Vagina (tissue), 2 donors: ENCODE measurements at places on chromosomes 12 and 14.

DNA sequence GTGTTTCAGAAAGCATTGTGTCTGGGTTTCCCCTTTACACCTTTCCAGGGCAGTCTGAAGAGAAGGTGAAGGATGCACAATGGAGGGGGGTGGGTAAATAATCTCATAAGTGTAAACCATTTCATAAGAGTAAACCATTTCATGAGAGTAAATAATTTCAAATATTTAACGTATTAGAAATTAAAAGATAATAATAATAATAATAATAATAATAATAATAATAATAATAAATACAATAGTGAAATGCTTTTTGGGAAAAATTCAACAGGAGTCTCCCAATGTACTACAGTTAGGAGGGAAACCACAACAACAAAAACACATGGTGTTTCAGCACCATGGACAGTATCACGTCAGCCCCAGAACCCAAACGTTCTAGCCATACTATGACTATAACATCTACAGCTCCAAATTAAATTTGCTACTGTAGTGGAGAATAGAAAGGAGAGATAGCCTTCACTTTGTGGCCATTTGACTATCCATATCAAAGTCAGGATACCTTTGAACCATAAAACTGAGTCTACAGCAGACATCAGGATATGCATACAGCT lies 691.8 kb downstream of the BCL11B start:
- DNase-seq: no peak

GRCh38 chr12:101243074-101243473 lies 33.0 kb upstream of the SLC5A8 start:
- no peak for DNase-seq

DNA sequence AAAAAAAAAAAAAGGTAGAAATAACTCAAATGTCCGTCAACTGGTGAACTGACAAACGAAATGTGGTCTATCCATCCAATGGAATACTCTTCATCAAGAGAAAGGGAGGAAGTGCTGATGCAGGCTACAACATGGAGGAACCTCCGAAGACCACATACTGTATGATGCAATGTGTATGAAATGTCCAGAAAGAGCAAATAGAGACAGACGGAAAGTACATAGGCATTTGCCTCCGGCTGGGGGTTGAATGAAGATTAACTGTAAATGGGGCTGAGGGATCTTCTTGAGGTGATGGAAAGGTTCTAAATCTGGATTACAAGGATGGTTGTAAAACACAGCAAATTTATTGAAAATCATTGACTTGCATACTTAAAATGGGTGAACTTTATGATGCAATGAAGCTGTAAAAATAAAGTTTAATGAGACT lies 35.4 kb downstream of the DLK1 start:
- DNase-seq: no peak

DNA sequence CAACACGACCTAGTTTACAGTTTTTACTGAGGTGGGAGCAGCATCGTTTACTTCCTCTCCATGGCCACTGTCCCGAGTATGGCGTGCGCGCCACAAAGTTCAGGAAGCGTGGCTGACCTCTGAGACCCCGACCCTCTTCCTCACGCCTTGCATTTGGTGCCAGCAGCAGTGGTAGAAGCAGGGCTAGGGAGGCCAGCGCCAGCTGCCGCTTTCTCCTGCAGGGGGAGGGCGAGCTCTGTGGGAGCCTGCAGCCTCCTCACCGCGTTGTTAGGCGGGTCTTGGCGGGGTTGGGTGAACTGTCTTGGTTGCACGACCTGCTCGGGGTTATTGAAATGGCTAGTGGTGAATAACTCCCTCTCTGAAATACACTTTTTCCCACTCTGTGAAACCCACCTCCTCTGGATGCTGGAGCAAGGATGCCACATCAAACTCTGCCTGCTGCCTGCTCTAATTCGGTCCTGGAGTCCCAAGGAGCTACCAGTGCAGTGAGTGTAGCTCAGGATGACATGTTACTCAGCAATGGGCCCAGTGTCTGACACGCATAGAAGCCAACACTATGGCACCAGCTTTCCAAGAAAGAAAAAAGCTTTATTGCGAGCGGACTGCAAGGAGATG lies 22.3 kb upstream of the TDRD9 start:
- no peak for DNase-seq

DNA sequence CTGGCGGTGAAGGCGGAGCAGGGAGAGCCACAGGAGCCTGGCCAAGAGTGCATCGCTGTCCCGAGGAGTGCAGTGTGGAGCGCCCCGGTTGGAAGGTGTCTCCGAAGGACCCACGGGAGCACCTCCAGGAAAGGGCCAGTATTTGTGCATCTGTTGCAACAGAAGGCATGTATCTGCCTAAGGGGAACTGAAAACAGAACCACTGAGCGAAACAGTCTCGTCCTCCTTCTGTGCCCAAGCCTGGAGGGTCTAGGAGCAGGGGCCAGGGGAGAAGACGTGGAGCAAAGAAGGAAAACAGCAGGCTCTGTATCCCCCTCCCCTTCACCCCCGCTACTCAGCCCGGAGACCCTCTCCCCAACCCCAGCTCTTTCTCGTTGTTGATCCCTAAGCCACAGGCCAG lies 5.3 kb upstream of the LRRC10 start:
- DNase-seq: no peak

GRCh38 chr14:37116933-37117849 lies 55.2 kb downstream of the SLC25A21 start:
- no peak for DNase-seq

DNA sequence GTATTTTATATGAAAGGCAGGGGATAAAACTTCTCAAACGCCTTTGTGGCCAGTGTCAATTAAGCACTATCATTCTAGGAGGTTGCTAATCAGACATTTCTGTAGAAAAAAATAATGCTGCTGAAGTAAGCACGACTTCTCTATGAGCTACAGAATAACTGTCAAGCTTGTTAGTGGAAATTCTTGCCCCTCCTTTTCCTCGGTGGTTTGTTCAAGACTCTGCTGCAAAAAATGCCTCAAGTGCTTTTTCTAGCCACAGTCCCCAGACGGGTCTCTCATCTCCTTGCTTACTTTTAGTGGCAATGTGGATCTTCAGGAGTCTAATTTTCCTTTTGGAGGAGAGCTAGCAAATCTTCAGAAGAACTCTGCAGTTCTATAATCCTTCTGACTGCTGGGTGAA lies 452.0 kb downstream of the FUT8 start:
- DNase-seq: no peak

DNA sequence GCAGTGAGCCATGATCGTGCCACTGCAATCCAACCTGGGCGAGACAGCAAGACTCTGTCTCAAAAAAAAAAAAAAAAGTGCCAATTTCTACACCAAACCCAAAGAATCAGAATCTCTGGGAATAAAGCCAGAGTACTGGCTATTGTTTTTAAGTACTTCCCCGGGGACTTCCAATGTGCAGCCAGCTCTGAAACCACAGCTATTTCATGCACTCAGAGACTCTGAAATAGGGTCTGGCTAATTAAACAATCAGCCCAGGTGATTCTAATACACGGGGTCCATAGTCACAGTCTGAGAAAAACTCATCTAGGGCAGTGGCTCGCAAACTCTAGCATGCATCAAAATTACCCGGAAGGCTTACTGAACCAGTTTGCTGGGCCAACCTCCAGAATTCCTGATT lies 56.3 kb downstream of the SIX6 start:
- DNase-seq: no peak

DNA sequence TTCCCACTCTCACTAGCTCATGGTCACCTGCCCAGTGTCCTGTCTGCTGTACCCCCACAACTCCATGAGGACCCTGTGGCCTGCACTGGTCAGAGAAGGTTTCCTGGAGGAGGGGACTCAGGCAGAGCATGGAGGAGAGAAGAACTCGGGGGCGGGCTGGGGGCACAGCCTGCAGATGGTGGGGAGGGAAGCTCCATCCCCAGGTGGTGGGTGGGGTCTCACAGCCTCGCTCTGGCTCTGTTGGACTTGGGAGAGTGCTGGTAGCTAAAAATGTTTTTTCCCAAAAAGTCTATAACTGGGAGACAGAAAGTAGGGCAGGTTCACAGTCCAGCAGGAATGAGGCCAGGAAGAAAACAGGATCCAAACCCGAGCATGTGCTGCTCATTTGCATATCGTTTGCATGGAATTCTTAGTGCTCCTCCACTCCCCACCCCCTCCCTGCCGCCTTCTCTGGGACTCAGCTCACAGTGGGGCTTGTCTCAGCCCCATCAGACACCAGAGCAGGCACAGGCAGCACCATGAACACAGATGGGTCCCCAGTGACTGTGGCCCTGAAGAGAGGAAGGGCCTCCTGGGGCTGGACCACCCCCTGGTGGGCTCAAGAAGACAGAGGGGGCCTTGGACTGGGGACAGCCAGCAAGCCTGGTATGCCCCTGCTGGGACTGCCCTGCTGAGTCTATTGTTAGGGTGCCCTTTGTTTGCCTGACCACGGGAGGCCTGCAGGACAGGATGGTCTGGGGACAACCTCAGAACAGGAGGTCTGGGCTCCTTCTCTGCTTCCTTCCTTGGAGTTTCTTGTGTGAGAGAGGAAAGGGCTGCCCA lies 67.0 kb upstream of the SFSWAP start:
- DNase-seq: no peak

DNA sequence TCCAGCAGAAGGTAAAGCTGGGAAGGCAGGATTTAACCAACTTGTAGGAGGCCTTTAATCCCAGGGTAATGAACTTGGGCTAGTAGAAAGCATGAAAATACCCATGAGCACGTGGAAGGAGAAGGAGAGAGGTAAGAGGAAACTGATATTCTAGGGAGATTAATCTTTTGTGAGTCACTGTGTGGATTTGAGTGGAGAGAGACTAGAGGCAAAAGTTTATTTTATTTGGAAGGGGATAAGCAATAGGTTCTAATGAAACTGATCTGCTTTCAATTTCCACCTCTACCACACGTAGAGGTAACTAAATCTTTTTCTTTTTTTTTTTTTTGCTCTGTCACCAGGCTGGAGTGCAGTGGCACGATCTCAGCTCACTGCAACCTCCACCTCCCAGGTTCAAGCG lies 52.1 kb downstream of the PTPN21 start:
- DNase-seq: no peak

GRCh38 chr12:13250416-13250815 lies 53.9 kb downstream of the EMP1 start:
- no peak for DNase-seq

DNA sequence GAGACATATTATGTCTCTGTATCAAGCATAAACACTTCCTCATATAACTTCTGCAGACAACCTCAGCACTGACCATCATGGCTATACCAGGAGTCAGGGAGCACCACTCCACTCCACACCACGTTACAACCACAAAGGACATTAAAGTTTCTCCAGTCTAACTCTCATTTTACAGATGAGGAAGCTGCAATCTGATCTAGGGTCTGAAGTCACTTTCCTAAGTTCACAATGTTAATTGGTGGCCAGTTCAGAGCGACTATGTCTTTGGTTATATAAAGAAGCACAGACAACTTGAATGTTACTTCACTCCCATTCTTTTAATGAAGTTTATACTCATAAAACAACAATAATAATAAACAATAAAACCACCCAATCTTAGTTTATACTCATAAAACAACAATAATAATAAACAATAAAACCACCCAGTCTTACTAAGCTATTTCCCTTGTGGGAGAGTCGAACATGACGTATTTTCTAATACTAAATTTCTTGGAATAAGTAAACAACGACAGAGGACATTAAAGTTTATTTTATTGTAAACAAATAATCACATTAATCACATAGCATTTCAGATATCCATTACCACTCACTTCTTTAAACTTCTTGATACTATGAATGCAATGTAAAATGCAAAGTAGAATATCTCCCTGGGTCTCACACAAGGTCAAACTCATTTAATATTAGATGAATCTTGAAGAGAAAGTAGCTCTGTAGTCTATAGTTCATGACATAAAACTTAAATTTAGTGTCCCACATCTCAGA lies 72.4 kb upstream of the SSTR1 start:
- DNase-seq: no peak

DNA sequence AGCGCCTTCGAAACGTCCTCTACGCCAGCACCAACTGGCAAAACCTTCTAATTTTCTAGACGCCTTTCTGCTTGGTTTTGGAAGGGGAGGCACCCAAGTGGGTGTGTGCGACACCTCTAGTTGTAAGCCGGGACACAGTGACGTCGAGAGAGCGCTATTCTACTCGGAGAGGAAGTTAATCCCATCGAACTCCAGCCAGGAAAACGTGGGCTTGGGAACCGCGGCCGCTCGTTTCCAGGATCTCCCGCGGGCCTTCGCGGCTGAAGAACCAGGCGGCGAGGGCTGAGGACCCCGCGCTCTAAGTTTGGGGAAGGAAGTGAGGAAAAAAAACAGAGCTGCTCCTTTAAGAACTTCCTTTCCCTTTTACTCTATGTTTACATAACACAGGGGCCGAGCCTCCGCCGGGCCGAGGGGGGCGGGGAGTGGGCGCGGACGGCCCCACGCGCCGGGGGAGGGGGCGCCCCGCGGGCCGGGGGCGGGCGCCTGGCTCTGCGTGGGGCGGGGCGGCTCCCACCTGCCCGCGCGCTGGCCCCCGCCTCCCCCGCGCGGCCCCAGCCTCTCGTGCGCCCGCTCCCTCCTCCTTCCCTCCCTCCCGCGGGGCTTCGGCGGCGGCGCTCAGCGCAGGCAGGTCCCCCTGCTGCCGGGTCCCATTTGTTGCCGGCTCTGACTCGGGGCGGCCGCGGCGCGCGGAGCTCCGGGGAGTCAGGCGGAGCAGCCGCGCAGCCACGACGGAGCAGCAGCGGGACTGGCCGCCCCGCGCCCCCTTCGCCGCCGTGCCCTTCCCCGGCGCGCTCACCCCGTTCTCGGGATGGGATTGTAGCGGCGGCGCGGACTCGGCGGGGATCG lies at the start of gene PELI2:
Gene PELI2, plus strand, starts transcription at position 647 of the 846 bp plus-strand sequence. CDS start 250 bp downstream, outside the sequence.
- no peak for DNase-seq

- DNase-seq: no peak
Measured at GRCh38 chr12:14811486-14811885, 2.5 kb downstream of the SMCO3 start.

DNA sequence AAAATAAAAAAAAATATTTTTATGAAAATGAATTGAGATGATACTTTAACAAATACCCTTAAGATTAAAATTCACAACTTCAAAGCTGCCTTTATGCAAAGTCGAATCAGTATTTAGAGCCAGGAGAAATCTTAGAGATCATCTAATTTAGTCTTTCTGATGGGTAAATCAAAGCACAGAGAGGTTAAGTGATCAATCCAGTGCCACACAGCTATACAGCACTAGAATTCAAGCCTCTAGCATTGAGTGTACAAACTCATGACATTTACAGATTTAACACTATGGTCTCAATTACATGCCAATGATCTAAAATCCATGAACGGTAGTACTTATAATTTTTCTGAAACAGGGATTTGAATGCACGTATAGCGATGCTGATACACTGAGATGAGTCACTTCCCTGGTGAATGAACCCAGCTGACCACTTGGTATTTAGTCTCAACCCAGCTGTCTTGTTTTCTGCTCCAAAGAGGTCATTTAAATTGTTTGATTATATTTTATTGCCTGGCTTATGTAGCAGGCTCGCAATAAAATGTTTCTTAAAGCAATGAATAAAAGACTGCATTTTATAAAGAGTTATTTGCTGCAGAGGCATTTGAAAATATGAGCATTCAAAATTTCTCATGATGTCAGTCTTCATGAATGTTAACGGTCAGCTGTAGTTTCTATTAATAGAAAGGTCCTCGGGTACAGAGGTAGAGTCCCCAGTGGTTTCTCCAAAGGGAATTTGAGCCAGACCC lies 152.4 kb upstream of the PRICKLE1 start:
- no peak for DNase-seq

DNA sequence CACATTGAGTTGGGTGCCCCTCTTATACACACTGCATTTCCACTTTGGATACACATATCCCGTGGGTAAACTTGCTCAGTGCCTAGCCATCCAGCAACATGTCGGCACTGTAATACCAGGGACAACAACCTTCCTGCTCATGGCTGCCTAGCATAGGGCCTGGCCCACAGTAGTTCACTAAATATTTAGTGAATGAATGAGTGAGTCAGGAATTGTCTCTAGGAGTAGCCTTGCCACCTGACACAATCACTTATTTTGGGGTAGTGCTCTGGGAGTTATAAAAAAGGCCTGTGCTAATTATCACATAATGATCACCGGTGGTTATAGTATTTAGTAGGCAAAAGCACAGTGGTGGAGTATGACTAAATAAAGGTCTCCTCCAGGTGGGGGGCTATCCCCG lies 8.5 kb upstream of the NUMB start:
- no peak for DNase-seq
